ENCODE measurements at places on chromosomes 4 and X.

DNA sequence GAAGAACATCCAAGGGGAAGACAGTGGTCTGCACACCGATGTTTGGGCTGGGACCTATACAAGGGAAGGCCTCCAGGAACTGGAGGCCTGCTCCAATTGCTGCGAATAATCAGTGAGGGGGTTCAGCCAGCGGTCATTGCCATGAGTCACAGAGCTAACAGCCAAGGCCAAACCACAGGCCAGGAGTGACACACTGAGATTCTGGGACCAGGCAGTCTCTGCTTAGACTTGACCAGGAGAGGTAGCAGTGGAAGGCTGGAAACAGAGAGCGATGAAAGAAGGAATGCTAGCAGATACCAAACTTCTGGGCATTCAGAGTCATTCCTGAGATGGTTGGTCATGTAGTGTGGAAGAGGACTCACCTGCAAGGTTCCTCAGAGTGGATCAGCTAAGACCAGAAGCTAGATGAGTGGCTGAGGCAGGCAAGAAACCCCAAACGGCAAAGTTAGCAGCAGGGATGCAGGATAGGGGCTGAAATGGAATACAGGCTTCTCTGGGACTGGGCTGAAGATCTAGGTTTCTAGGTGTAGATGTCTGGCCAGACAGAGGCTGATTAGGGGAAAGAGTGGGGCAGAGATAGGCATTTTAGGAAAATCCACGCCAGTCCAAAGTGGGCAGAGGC, 54.7 kb downstream of the CNGA2 start:
- DNase-seq: no peak

- no peak for DNase-seq
Measured at GRCh38 chr4:87050596-87050995, 115.8 kb downstream of the AFF1 start.

- no peak for DNase-seq
Measured at GRCh38 chr4:29423836-29424721, 1296.1 kb upstream of the PCDH7 start.

- DNase-seq: no peak
Measured at GRCh38 chr4:163167333-163167626, 590 bp upstream of the NAF1 start.

- no peak for DNase-seq
Measured at GRCh38 chr4:140568507-140569306, at the start of gene UCP1. TSS of gene UCP1 (minus strand) at chr4:140568961. CDS start at chr4:140568729, 232 bp downstream.

- DNase-seq: no peak
Measured at GRCh38 chr4:98939892-98940298, 11.0 kb upstream of the EIF4E start.

DNA sequence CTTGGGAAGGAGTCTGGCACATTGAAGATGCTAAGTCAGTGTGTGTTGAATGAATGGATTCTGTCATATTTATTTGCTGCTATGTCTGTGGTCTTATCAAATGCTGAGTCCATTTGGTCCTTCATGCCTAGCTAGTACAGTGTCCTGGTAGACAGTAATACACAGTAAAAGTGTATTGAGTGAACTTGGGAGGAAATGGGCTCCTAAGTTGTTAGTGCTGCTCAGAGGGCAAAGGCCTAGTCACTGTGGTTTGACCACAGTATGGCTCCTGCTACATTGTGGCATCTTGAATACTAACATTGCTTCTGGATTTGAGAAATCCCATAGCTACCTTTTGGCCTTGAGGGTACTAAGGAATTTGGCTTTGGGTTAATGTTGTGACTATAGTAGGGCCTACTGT, 33.9 kb downstream of the MTM1 start:
- DNase-seq: no peak

DNA sequence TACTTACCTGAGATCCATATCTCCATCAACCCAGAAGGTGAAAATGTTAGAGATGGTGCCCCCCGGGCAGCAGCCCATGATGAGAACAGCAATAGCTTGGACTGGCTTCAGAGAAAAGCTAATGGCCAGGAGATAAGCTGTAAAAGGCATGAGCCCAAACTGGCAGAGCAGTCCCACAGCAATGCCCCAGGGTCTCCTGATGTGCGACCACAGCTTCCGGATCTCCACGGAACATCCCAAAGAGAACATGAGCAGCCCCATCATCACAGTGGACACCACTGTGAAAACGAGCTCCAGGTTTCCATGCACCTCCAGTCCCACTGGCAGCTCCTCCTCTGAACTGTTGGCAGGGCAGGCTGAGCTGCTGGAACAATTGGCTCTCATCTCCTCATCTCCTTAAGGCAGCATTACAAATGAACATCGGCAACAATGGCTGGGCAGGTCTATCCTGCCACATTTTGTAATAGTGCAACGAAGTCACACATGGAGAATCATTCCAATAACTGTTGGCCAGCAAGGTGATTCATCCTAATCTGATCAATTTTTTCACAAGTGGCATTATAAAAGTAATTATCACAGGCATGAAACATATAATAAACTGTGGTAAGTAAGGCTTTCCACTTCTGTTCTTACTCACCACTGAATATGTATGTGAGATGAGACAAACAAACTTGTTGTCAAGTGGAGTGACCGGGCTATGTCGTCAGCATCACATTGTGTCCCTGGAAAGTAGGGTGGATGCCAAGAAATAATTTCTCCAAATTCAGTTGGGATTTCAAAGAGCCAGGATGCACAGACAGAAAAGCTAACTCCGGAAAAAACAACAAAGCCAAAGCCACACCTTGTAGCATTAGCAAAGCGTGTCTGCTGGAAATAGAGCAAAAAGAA, at the start of gene SLC10A6:
Gene SLC10A6, minus strand, starts transcription at position 653 of the 888 bp plus-strand sequence. Its CDS starts 269 bp downstream, at position 384.
- no peak for DNase-seq

DNA sequence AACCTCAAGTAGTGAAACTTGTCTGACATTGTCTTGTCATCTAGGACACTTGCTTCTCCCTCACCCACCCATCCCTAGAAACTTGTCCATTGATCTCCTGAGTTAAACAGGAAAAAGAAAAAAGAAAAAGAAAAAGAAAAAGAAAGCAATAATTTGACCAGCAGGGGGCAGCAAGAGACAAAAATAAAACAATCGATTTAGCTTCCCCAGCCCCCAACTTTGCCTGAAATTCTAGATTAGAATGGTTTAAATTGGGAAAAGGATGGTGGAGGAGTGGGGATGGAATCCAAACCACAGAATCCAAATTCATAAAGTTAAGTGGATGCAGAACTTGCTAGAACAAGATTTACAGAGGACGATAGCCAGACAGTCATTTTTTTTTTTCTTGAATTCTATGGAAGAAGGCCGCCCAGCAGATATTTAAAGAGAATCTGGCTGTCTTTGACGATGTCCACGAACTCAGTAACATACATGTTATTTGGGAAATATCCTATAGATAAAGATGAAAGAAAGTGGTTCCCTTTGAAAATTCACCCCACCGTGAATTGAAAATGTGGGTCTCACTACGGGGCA, 282.9 kb downstream of the USP46 start:
- peak; percentile 57 for DNase-seq
